ENCODE measurements at places on chromosomes 1 and 21. TPM values are rescaled to one million over a fixed set of nuclear protein-coding genes. Genes with fewer than 3 reads are reported as not detected.

Gene AMY1B
- total RNA-seq, result not detected

Gene HRNR
- total RNA-seq, result not detected

Gene TFF2
- total RNA-seq, result not detected

Gene SFN
- 3.8 TPM for total RNA-seq

Gene CA6
- not detected for total RNA-seq

Gene IGSF9
- 11.3 TPM for total RNA-seq

Gene FAM72C
- total RNA-seq, result 6.0 TPM

Gene TRABD2B
- 2.3 TPM for total RNA-seq

Gene SH2D2A
- 2.5 TPM for total RNA-seq
